ENCODE measurements at places on chromosomes 7 and 10. TPM values are rescaled to one million over a fixed set of nuclear protein-coding genes. Genes with fewer than 3 reads are reported as not detected.

Gene KIAA1549
- total RNA-seq: 3.4 TPM

Gene SKIDA1
- 0.36 TPM for total RNA-seq

Gene GOLGA7B
- total RNA-seq: 0.19 TPM

Gene ACHE
- 21.4 TPM for total RNA-seq

Gene KIAA1217
- total RNA-seq: 144 TPM

Gene SLC16A12
- total RNA-seq: 1.3 TPM

Gene SLC13A4
- not detected for total RNA-seq

Gene KLHL7
- 14.6 TPM for total RNA-seq

All from psoas muscle (tissue), 8 donors.